ENCODE measurements at places on chromosomes 11 and 22. TPM values are rescaled to one million over a fixed set of nuclear protein-coding genes. Genes with fewer than 3 reads are reported as not detected.

DNA sequence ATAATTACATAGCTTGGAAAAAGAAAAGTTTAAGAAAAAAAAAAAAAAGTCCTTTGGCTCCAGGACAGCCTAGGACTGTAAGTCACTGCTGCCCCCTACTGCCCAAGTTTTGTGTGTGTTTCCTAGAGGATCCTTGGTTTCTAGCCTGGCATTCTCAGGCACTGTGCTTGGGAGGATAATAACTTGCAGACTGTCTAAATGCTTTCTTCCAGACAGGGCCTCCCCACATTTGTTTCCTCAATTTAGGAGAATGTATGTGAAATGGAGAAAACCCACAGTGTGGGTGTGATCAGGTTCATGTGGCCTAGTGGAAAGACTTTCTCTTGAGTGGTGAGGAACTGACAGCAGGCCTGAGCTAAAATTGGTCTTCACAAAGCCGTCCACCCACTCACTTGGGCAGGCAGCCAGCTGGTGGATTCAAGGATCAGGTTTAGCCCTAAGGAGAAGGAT, 191.0 kb downstream of the NAV2 start:
- DNase-seq: peak; percentile 84

Gene CCT8L2
- total RNA-seq: not detected

DNA sequence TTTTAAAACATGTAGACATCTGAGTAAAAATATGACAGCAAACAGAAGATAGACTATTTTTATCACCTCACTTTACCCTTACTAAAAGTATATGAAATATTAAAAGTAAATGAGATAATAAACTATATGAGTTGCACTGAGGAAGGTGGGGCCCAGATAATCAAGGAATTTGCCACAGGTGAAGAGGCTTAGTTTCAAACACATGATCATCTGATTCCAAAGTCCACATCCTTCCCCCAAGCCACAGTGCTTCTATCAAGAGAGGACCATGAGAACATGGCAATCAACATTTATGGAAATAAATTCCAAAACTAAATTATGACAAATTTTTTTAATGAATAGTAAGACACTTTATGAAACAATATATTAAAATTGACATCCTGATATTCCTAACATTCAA, 384.0 kb downstream of the DCDC1 start:
- DNase-seq: no peak

Gene FLRT1
- not detected for total RNA-seq

Gene TYMP
- 42.4 TPM for total RNA-seq

Gene KCNJ11
- total RNA-seq: not detected

Gene PLAAT4
- total RNA-seq: 0.65 TPM

GRCh38 chr11:17601256-17601671, 54.2 kb downstream of the OTOG start:
- no peak for DNase-seq

Gene MS4A6E
- total RNA-seq: not detected

DNA sequence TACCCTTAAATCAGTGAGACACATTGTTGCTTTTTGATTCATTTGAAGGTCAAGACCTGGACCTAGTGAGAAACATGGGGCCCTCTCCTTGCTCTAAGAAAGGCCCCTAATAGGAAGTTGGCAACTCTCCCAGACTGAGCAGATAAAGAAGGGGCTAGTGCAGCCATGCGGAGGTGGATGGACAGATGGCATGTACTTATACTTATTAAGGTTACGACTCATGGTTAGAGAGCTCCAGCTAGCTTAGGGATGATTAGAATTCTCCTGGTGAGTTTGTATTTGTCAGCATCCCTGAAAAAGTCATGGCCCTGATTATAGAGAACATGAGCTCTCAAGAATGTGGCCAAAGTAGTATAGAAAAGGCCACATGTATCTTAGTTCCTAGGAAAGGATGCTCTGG, 112.1 kb upstream of the BDNF start:
- DNase-seq: peak; percentile 20

Gene OR52E8
- not detected for total RNA-seq

Gene CECR2
- total RNA-seq: not detected

- DNase-seq: peak; percentile 16
These were observed at the start of gene TNNT3 for GRCh38 chr11:1919391-1920127. TSS of gene TNNT3 (plus strand) at chr11:1919703. CDS start at chr11:1922875, 3,172 bp downstream.

Gene CHKB
- 38.7 TPM for total RNA-seq

DNA sequence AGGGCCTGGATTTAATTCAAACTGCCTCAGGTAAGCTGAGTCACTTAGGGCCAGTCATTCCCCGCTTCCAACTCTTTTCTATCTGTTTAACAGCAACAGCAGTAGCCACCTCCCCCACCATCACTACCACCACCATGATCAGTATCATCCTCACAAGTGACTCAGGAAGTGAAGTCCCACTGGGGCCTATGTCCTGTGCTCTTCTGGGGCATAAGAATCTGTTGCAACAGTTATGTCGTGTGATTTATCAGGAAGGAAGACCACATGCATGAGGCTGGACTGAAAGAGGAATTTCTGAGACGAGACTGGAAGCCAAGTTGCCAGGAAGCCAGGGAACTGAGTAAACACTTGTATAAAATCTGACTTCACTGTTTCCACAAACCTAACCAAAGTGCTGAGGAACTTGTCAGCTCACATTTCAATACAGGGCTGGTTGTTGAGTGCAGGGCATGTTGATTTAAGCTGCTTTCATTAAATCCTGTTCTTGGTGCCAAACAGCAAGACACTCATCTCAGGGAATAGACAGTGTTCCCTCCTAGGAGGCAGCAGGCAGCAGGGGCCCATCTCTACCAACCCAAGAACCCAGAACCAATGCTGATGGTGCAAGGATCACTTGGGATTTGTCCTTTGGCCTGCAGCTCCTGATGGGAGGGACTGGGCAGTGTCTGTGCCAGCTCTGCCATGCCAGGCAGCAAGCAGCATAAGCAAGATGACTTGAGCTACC, 226.7 kb upstream of the NARS2 start:
- peak; percentile 85 for DNase-seq

GRCh38 chr11:3109921-3110706, 52.9 kb upstream of the CARS1 start:
- DNase-seq: peak; percentile 60

DNA sequence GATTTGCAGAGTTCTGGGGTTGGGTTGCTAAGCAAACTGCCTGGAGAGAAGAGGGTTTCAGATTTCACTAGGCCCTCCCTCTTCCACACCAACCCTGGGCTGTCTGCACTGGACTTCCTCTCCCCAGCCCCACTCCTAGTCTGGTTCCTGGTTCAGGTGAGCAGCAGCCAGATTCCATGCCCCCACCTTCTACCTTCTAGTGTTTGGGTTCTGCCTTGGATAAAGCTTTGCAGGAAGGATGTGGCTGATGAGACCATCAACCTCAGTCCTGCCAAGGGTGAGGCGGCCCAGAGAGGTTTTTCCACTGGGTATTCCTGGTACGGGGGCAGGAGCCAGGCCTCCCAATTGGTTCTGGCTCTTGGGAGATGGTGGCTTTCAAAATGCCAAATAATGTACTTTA, 68.3 kb downstream of the BCR start:
- peak; percentile 32 for DNase-seq

DNA sequence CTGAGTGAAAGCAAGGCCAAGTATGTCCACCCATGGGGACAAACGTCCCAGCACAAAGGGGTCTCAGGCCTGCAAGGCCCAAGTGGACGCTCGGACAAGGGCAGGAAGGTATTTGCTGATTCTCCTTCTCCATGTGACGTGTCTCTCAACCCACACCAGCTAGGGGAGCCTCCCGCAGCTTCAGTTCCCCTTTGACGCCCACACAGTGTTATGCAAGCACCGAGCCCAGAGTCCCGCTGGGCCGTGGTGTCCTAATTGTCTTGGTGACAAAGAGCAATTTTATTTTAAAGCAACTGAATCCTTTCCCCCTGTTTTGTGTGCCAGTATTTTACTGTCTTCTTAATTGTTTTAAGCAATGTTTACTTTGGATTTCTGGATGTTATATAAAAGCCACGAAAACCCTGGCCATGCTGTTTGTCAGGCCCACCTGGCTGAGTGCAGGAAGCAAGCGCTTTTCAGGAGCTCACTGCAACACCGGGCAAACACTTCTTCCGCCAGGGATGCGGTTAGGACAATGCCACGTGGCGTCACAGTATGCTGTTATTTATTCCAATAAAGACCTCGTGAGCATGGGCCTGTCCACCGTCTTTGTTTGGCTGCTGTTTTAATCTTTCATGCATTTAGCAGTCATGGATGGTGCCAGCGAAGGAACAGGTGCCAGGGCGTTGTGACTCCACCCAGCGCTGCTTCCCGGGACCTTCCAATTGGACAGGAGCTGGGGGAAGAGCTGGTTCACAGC, 8.2 kb upstream of the PARVG start:
- DNase-seq: peak; percentile 71

Gene PIWIL4
- 2.8 TPM for total RNA-seq

Gene IGLL1
- not detected for total RNA-seq

- DNase-seq: no peak
These were observed 19.5 kb downstream of the CRELD2 start for GRCh38 chr22:49937758-49938564.

Gene CNGA4
- total RNA-seq: not detected

Gene DBX1
- total RNA-seq: not detected

Gene MYBPC3
- not detected for total RNA-seq

DNA sequence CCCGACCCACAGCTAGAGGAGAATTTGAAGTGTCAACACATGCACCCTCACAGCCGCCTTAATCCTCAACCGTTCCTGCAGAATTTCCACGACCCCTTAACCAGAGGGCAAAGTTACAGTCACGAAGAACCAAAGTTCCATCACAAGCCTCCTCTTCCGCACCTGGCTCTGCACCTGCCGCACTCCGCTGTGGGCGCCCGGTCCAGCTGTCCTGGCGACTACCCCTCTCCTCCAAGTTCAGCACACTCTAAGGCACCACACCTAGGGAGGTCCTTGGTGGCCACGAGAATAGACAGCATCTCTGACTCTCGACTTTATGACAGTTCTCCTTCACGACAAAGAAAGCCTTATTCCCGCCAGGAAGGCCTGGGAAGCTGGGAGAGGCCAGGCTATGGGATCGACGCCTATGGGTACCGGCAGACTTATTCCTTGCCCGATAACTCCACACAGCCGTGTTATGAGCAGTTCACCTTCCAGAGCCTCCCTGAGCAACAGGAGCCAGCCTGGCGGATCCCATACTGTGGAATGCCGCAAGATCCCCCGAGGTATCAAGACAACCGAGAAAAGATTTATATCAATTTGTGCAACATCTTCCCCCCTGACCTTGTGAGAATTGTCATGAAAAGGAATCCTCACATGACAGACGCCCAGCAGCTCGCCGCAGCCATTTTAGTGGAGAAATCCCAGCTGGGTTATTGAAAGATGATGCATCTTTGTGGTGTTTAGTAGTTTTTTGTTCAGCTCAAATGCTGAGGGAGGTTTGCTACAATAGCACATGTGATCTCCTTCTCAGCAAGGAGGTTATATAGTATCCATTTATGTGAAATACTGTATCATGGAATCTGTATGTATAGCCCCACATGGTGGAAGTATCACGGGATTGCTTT, 72.1 kb downstream of the ZC3H12C start:
- DNase-seq: no peak

GRCh38 chr22:39204216-39204615, 40.6 kb downstream of the PDGFB start:
- DNase-seq: no peak

DNA sequence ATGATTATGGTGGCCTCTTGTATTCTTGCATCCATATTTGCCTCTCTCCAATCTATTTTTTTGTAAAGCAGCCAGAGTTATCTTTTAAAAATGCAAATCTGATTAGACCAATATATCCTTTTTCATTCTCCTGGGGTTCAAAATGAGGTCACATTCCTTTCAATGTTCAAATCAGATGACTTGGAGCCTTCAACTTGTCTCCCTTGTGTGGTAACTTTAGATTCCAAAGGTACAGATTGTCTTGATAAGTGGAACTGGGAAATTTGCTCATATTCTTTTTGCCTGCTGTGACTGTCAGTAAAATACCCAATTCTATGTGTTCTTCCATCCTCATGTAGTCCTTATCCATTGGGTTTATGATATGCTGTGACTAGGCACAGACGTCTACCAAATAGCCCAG, 15.1 kb upstream of the CAPRIN1 start:
- DNase-seq: no peak

GRCh38 chr11:12808519-12808918, 134.3 kb downstream of the TEAD1 start:
- peak; percentile 78 for DNase-seq

DNA sequence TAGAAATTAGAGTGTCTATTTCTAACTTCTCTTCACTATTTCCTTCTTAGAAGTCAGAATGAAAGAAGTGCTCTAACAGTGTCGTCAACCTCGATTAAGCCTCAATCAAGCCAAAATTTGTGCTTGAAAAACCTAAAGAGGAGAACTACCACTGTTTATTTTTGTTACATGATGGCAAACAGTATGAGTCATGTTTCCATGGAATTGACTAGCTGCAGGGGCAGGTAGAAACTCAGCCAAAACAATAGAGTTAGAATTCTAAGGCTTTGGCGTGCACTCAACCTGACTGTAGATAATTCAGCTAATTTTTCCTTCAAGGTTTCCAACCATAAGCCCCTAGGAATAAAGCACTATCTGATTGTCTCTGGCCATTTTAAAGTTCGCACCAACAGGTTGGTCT, 415.9 kb downstream of the ETS1 start:
- DNase-seq: peak; percentile 42

Gene NCR3LG1
- 5.1 TPM for total RNA-seq

DNA sequence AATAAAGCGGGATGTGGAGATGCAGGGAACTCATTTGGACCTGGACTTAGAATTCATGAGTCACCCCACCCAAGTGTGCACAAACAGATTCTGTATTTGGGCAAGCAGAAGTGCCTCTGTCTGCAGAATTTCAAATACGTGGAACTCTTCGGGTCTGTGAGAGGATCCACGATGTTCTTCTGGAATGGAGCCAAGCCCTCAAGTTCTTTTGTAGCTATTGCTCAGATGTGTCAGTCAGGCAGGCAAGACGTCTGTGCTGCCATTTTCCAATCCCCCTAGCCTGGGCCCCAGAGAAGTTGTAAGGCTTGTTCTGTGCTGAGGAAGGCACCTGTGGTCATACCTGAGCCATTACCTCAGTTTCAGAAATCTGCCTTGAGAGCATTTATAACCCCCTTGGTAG, 132.8 kb upstream of the RASSF10 start:
- DNase-seq: peak; percentile 33

Gene SERHL2
- 2.8 TPM for total RNA-seq

DNA sequence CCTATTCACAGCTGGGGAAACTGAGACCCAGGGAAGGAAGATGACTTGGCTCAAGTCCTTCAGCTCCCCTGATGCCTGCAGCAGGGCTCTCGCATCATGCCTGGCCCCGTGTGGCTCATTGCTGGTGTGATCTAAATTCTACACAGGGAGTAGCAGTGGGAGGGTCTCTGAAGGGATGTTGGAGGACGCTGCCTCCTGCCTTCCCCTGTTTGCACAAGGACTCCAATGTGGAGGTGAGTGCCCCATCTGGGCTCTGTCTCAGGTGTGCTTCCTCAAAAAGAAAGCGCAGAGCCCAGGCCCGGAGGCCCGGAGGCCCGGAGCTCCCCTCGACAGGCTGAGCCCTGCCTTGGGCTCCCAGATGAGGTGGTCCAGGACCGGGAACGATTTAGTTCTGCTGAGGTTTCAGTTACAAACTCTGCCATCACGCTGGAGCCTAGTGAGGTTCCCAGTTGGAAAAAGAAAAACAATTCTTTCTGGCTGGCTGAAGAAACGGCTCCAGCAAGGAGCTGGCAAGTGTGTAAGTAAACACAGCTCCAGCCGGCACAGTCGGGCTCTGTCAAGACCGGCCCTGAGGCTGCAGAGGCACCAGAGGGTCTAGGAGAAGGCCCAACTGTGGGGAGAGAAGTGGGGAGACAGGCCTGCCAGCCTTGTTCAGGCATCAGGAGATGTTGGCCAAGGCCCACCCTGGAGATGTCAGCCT, 49.8 kb downstream of the NAT10 start:
- DNase-seq: no peak

Gene MMP8
- total RNA-seq: not detected

- peak; percentile 43 for DNase-seq
These were observed 5.6 kb downstream of the MAPK1 start for GRCh38 chr22:21861851-21862250.

Gene GDPD4
- total RNA-seq: not detected

Gene RPUSD4
- 21.3 TPM for total RNA-seq
